Trophoblast cell (in vitro differentiated cells and primary cell): ENCODE measurements at places on chromosomes 2 and 18.

DNA sequence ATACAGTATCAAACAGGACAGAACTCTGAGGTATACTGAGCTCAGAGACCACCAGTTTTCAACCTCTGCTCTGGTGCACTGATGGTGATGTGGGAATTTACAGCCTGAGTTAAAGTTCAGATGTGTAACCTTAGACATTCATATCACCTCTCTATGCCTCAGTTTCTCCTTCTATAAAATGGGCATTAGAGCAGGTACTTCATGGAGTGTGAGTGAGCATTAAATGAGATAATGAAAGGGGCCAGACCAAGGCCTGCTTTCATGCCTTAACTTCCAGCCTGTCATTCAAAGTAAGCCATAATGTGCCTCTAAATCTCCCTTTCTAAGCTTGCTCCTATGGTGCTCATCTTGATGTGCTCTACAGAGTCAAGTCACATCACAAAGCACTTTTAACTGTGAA is 8.4 kb downstream of the ACVR1 start:
- no peak for DNase-seq

DNA sequence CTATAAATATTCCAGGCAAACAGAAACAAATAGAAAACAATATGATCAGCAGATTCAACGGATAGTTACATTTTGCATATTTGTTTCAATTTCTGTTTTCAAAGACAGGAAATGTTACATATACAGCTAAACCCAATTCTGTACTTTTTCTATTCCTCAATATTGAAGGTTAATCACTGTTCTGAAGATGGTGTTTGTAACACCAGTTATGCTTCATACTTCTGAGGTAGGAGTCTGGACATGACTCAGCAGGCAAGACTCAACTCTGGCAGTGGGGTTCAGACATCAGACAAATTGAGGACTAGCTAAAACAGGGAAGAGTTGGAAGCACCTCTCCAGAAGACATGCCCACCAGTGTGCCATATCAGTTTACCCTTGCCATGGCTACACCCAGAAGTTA is 16.6 kb downstream of the SERPINB13 start:
- no peak for DNase-seq

DNA sequence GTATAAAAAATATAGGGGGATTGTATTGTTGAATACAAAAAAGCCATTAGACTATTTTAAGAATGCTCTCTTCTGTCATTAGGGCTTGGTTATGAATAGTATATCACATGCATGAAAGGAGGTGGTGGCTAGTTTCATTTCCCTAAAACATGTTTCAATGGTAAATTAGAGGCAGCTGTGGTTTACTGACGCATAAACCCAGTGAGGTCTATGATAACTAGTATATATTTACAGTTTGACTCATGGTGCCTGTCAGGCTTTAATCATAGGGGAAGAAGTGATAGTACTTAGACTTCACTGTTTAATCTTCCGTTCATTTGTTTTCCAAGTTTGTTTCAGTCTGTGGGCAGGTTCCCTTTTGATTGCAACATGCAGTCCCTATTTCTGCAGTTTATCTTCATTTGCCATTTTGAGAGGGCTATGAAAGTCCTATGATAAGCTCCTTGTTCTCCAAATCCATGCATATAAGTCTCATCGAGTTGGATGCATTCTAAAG is 55.1 kb upstream of the MAP4K3 start:
- DNase-seq: peak; percentile 10

DNA sequence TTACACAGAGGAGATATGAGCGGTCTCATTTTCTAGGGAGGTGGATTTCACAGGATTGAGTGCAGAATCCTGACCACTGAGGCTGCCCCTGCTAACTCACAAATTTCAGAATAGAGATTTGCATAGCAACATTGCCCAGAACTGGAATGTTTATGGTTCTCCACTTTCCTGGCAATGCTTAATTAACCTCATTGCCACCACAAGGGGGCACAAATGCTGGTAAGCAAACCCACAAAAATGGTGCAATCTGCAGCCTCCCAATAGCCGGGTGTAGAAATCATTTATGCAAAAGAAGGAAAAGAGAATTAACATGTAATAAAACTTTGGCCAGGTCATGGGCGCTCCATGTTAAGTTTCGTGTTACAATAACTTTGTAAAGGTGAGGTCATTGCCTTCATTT is 112.4 kb downstream of the CYRIA start:
- DNase-seq: peak; percentile 7

DNA sequence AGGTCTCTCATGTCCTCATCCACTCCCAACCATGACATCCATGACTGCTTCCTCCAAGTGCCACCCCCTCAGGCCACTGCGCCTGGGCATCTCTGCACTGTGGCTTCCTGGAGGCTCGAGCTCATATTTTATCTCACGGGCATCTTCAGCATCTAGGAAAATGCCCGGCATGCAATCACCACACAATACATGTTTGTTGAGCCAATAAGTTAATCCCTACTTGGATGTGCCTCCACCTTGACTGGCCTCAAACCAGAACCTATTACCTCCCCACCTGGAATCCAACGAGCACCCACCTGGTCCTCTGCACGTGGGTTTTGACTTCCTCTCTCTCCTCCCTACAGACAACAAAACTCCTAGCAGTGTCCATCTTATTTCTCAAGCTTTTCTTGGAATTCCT is 198.9 kb upstream of the REV1 start:
- no peak for DNase-seq

GRCh38 chr18:3626929-3627458 is 177.0 kb downstream of the TGIF1 start:
- peak; percentile 33 for DNase-seq

DNA sequence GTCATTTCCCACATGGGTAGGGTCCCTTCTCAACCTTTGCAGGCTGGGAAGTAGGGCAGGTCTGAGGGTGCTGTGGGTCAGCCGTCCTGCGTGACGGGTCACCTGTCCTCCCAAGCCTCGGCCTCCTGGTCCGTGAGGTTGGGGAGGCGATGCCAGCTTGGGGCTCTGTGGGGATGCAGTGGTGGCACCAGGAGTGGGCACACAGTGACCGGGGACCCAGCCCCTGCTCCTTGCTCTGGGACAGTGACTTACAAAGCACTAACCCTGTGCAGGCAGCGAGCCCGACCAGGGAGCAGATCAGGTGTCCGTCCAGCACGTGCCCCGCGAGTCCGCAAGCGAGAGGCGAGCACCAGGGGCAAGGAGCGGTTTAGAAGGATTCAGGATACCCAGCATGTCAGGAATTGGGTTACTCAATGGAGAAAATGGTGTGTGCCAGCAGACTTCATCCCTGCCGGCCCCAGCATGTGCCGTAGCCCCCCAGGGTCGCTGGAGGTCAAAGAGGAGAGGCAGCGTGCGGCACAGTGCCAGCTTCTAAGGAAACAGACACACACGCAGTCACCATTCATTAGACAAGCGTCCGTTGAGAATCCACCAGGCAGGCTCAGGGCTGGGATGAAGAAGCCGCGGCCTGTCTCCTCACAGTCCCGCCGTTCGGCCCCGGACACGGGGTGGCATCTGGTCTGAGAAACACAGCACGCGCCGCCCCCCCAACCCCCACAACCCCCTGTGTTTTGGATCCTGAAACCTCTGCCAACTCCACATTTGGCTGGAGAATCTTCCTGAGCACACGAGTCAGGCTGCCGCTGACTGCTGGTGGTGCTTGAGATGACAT is 11.7 kb downstream of the COLEC11 start:
- no peak for DNase-seq

DNA sequence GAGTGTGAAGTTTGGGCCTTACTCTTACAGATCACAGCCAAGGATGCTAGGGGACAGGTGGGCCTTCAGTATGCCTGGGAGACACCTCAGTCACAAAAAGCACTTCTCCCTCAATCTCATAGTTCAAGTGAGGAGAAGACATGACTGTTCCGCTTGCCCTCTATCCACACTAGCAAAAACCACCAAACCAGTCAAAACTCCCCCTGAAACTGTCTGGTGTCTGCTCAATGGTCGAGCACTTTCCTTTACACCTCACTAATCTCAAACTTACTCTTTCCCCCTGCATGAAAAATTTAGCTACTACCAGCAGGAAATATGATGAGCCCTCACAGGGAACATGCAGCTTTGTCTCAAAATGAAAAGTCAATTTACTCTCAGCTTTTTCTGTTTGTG is 232.2 kb downstream of the TRIB2 start:
- no peak for DNase-seq

DNA sequence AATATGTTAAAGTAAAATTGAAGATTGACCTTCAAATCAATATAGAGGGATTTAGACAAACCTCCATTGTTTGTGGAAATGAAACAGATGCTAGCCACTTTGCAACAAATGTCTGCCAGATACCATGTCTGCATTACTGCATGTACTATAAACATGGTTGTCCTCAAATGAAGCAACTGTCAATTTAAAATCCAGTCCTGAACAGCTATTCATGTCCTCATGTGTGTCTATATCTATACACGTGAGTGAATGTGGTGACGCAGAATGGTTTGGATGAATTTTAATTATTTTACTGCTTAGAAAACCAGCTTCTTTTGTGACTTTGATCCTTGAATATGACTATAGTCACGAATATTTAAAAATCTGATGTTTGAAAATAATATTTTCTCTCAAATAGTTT is 71.5 kb downstream of the NYAP2 start:
- no peak for DNase-seq

DNA sequence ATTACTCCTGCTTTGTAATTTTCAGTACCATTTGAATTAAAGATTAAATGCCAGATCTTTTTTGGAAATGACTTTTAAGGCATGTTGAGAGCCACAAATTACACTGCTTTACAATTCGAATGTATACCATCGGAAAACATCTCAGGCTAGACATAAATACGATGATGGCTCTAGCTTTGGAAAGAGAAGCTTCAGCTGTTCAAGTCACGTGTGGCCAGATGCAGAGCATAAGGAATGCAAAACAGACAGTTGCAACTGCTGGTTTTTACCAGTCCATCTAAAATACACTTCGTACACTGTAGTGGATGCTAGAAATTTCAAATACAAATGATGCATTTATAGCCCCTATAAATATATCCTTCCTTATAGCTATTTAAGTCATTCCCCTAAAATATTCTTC is 8.0 kb downstream of the ZNF516 start:
- no peak for DNase-seq

DNA sequence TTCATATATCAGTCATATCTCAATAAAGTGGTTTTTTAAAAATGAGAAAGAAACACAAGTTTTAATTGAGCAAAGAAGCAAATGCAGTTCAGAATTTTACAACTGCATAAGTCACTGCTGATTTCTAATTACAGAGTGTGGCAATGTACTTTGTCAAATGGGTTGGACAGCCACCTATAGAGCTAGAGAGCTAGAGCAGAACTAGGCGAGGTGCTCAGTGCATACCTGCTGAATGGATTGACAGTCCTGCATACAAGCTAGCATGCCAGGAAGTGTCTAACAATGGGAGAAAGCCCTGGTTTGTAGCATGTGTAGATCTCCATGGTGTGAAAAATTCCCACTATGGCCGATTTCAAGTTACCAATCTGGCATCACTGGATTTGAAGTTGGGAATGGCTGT is 106.3 kb upstream of the CDCA7 start:
- DNase-seq: no peak

- peak; percentile 52 for DNase-seq
Measured at GRCh38 chr2:33129263-33130053, 182.7 kb downstream of the LTBP1 start.

- DNase-seq: no peak
Measured at GRCh38 chr2:219116776-219117646, 43.6 kb downstream of the NHEJ1 start.

GRCh38 chr2:38533180-38533579 is 69.5 kb downstream of the HNRNPLL start:
- DNase-seq: no peak

DNA sequence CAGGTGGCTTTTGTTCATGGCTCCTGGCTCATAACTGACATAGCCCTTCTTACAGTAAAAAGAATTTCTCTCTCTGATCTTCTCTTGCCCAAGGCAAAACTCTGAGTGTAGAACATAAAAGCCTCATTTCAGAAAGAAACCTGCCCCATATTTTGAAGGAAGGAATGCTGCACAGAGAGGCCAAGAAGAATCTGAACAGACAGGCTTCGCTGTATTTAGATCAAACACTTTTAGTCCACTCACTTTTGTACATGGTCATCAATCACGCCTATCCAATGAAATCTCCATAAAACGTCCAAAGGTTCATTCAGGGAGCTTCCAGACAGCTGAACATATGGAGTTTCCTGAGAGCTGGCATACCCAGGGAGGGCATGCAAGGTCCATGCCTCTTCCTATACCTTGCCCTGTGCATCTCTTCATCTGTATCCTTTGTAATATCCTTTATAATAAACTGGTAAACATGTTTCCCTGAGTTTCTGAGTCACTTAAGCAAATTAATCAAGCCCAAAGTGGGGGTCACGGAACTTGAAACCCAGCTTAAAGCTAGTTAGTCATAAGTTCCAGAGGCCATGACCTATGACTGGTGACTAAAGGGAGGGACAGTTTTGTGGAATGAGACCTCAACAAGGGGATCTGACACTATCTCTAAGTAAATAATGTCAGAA is 62.5 kb upstream of the TMEM247 start:
- peak; percentile 80 for DNase-seq

GRCh38 chr18:75450906-75451305 is 23.4 kb upstream of the SMIM21 start:
- DNase-seq: no peak

GRCh38 chr2:213145715-213146242 is 5.6 kb downstream of the IKZF2 start:
- no peak for DNase-seq

- DNase-seq: no peak
Measured at GRCh38 chr2:173216668-173217067, 138.0 kb upstream of the CDCA7 start.

GRCh38 chr2:395886-396285 is 108.0 kb upstream of the ALKAL2 start:
- no peak for DNase-seq

GRCh38 chr18:36757991-36758390 is 70.8 kb downstream of the TPGS2 start:
- no peak for DNase-seq

DNA sequence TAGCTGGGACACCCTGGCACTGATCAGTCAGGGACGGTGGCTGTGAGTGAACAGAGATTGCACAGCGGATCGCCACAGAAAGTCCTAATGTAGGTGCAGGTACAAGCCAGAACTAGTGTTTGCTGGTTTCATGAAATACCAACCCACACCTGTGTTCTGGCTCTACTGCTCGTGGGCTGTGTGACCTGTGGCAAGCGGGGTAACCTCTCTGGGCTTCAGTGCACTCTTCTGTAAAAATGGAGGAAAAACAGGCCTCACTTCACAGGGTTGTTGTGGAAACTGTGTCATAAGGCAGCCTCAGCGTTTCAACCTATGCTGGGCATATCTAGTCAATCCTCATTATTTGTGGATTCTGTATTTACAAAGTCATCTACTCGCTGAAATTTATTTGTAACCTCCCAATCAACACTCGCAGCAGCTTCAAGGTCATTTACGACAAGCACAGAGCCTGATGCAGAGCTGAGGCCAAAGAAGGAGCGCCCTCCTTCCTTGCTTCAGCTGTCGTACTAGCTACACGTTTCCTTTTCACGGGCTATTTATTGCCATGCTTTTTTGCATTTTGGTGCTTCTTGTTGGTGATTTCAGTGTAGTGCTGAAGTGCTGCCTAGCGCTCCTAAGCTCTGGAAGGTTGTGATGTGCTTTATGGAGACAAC is 30.0 kb downstream of the GPR45 start:
- DNase-seq: no peak

GRCh38 chr2:231900972-231901371 is 25.2 kb downstream of the NPPC start:
- DNase-seq: no peak
